ENCODE measurements at places on chromosomes 5 and 9. TPM values are rescaled to one million over a fixed set of nuclear protein-coding genes. Genes with fewer than 3 reads are reported as not detected.

- DNase-seq = no peak
Observed at GRCh38 chr5:65034029-65034812, 265.5 kb downstream of the CWC27 start.

The PCDHGB7 gene
- total RNA-seq = 0.16 TPM

The TXNDC8 gene
- total RNA-seq = not detected

The CDC14B gene
- 10.4 TPM for total RNA-seq

DNA sequence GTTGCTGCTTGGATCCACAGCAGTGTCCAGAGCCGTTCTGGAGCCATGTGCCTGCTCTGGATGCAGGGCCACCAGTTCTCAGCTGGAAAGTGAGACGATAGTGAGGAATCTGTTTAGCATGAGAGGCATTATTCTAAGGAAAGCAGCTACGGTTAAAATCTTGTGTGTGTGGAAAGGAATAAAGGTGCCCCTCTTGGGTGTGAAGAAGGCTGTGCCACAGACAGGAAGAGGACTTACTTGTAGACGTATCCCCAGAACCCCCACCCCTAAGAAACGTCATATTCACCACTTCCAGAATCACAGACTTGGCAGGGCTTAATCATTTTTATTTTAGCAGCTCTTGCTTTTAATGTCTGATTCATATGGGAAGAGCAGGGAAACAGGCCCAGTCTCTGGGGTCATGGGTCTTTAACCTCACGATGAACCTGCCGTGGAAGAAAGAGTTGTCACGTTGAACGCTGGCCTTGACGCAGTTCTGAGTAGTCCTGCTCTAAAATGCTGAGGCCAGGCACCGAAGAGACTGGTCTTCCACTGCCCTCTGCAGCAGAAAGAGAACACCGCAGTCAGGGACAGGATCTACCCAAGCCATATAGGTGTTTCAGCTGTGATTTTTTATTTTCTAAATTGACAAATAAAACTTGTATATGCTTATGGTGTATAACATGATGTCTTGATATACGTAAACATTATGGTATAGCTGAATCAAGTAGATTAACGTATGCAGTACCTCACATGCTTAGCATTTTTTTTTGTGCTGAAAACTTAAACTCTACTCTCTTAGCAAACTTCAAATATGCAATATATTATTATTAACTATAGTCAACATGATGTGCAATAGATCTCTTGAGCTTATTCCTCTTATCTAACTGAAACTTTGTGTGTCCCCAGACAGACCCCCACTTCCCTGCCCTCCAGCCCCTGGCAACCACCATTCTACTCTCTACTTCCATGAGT is 38.8 kb downstream of the CARTPT start:
- DNase-seq = no peak

GRCh38 chr9:1018121-1018520 is 32.0 kb upstream of the DMRT2 start:
- peak; percentile 23 for DNase-seq

- no peak for DNase-seq
Observed at GRCh38 chr9:112050544-112051475, 124.3 kb downstream of the SUSD1 start.

The FABP6 gene
- not detected for total RNA-seq

The SMIM33 gene
- 0.13 TPM for total RNA-seq

DNA sequence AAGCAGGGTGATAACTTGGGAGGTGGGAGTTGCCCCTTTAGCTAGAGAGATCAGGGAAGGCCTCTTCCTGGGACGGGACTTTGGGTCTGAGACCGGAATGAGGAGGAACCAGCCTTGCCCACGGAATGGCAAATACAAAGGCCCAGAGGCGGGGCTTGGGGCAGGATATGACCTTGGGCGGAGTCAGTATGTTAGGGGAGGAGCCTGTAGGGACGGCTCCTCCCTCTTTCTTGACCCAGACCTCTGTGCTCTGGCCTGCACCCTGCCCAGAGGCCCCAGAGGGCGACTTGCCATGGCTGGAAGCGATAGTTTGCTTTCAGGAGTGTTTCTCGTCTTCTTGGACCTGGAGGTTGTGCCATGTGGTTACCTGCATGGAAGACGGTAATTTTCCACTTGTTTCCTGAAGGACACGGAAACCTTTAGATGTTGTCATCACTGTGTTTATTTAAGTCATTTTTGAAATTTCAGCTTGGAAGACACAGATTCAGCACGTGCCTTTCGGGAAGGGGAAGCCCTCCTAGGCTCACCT is 85.6 kb downstream of the DAB2IP start:
- DNase-seq = no peak

DNA sequence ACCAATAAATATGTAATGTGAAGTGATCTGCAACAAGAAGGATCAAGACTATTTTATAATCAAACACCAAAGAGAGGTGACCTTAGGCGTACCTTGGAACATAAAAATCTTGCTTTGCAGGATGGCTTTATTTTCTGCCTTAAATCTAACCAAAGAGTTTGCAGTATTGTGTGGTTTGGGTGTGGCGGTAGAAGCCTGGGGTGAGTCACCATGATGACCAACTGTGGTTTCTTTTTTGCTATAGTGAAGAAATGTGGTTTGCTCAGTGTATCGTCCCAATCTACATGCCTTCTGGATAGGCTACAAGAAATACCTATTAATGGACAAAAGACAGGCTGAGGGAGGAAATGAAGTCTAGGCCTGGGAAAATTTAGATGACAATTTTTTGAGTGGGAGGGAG is 5.1 kb upstream of the CAST start:
- DNase-seq = no peak

DNA sequence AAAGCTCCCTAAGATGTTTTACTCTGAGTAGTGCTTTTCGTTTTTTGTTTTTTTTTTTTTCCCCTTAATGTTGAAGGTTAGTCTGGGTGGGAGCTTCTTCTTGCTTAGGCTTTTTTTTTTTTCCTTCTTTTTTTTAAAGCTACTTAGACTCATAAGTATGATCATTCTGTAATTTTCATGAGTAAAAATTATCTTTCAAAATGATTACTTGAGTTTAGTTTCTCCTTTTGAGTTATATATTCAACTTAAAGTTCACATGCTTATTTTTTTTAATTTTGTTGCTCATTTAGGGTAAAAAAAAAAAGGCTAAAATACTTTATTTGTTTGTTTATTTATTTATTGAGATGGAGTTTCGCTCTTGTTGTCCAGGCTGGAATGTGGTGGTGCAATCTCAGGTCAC is 2.9 kb downstream of the RBM27 start:
- no peak for DNase-seq

The TRAF1 gene
- 126 TPM for total RNA-seq

GRCh38 chr5:131396015-131396414 is 132.2 kb downstream of the CDC42SE2 start:
- DNase-seq = no peak

- no peak for DNase-seq
Observed at GRCh38 chr9:2119566-2119965, 104.4 kb downstream of the SMARCA2 start.

The CATSPER3 gene
- total RNA-seq = 0.78 TPM

The RACK1 gene
- total RNA-seq = 2,236 TPM

GRCh38 chr5:90135779-90136378 is 273.7 kb downstream of the CETN3 start:
- no peak for DNase-seq

GRCh38 chr9:87882627-87883026 is at the start of gene SPATA31E1:
Gene SPATA31E1, plus strand, starts transcription at chr9:87882877. Its CDS starts 15 bp downstream, at chr9:87882892.
- DNase-seq = no peak

The LCN1 gene
- total RNA-seq = not detected

- no peak for DNase-seq
Observed at GRCh38 chr9:130339306-130339705, 73.7 kb downstream of the HMCN2 start.

DNA sequence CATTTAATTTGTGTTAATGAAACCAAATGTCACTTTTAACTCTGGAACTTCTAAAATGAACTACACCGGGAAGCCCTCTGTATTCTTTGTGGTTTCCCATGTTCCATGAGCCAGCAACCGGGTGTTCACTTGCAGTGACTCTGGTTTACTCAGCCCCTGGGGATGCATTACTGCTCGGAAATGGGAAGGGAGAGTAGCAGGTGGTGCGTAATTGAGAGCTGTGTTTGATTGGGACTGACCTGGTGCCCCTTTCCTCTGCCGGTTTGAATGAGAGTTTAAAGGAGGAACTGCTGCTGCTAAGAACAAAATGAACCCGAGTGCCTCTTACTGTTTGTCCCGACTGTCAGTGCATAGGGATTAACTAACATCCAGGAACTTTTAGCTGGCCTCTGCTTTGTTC is 100.1 kb upstream of the DHFR start:
- no peak for DNase-seq

DNA sequence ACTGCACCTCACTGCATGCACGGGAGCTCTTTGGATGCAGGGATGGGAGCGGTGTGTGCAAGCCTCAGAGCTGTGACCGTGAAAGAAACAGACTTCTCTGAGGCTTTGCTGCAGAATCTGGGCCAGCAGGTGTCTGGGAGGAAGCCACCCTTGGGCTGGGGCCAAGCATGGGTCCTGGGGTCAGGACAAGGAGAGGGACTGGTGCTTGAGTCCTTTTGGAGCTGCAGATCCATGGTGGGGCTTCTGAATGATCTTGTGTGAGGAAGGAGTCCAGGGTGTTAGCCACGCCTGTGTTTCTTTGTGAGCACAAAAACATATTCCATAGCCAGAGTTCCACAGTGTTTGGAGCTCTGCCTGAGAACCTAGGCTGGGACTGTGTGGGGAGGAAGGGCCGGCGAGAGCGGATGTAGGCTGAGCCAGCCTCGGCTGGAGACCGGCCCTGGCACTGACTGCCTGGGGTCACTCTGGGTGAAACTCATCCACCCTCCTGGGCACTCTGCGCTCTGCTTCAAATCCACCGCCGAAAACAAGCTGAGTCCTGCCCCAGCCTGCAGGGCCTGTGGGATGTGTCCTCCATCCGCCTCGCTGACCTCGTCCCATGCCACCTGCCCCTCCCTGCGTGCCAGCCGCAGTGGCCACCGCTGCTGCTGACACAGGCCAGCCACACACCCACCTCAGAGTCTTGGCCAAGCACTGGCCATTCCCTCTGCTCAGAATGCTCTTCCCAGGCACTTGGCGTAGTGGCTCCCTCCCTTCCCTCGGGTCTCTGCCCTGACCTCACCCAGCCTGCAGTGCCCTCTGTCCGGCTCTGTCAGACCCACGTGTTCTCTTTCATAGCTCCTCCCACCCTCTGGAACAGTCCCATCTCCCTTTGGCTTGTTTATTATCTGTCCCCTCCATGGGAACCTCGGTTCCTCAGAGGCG is 26.7 kb downstream of the ERGIC1 start:
- DNase-seq = no peak

- peak; percentile 26 for DNase-seq
Observed at GRCh38 chr5:79736528-79737514, 47.2 kb downstream of the CMYA5 start.

Measured in naive thymus-derived CD8-positive, alpha-beta T cell (primary cell).